ENCODE measurements at places on chromosomes 1 and 21.

- peak; percentile 5 for DNase-seq
These were observed 256.8 kb upstream of the NFIA start for GRCh38 chr1:60825593-60825992.

- DNase-seq = no peak
These were observed 69.9 kb upstream of the MARK1 start for GRCh38 chr1:220457957-220458609.

- DNase-seq = no peak
These were observed 39.6 kb upstream of the C21orf91 start for GRCh38 chr21:17858747-17859146.

DNA sequence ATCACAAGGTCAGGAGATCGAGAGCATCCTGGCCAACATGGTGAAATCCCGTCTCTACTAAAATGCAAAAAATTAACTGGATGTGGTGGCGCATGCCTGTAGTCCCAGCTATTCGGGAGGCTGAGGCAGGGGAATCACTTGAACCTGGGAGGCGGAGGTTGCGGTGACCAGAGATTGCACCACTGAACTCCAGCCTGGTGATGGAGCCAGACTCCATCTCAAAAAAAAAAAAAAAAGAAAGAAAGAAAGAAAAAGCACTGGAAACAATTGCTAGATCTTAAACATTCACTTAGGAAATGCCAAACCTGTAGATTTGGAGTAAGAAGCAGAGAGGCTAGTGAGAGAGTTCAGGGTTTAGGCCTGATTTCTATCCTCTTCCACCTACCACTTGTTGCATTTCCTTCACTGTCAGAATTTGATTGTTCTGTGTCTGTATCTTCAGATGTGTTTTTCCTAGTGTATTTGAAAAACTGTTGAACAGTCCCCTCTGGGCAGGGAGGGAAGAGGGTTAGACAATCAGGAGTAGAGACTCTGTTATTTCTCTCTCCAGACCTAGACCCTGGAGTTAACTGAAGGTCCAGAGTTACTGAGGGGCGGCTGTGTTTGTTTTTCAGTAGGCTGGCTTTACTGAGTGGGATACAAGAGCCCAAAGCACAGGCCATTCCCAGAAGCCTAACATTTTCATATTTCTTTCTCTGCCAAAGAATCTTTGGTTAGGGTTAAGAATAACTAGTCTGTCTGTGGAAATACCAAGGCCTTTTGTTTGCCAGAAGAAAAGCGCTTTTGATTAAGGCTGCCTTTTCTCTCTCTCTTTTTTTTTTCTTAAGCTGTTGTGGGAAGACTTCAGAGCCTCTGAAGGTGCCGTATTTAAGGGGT is 31.1 kb upstream of the MACF1 start:
- DNase-seq = no peak
